ENCODE measurements at places on chromosomes 12 and 14.

- H3K27me3 ChIP-seq, result no peaks in the 10 kb centered on the region
- DNase-seq, result no peak
- no peak overlapping the region for H3K27ac ChIP-seq
- no peaks in the 10 kb centered on the region for H3K4me1 ChIP-seq
- H3K4me3 ChIP-seq, result no peak overlapping the region
These were observed 249.9 kb downstream of the AEBP2 start for GRCh38 chr12:19689226-19689625.

GRCh38 chr12:50699940-50700339 is 64.0 kb upstream of the ATF1 start:
- no peak for DNase-seq
- H3K4me3 ChIP-seq, result no peak overlapping the region
- no peak overlapping the region for H3K27ac ChIP-seq

- H3K36me3 ChIP-seq, result peaks cover 12% of the 10 kb centered on the region
- H3K27me3 ChIP-seq, result no peaks in the 10 kb centered on the region
- no peak overlapping the region for H3K27ac ChIP-seq
- H3K4me1 ChIP-seq, result peaks cover 43% of the 10 kb centered on the region
These were observed 45.3 kb upstream of the MTERF2 start for GRCh38 chr12:107032266-107032665.

GRCh38 chr12:64911912-64912311 is 87.5 kb downstream of the TBC1D30 start:
- H3K27ac ChIP-seq, result no peak overlapping the region
- no peaks in the 10 kb centered on the region for H3K36me3 ChIP-seq
- no peak overlapping the region for H3K4me3 ChIP-seq

DNA sequence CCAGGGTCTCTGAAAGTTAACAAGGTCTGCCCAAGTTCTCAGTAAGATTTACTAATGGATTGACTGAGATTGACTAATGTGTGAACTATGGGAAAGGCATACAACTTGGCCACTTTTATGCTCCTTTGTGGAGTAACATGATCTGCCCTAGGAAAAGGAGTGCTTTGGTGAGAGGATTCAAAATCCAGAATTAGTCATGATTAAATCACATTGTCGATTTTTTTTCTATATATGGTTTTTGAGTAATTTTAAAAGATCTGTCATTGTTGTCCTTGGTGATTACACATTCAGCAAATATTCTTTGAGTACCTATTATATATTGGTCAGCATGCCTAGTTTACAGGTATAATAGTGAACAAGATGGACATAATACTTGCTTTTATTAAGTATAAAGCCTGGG is 147.7 kb upstream of the SYT10 start:
- H3K27ac ChIP-seq, result no peak overlapping the region
- no peaks in the 10 kb centered on the region for H3K36me3 ChIP-seq

GRCh38 chr12:121144416-121144914 is 11.8 kb downstream of the P2RX7 start:
- H3K27ac ChIP-seq, result peak overlapping the region; percentile 72
- peak; percentile 33 for DNase-seq
- no peaks in the 10 kb centered on the region for H3K27me3 ChIP-seq

- H3K4me1 ChIP-seq, result no peaks in the 10 kb centered on the region
- no peak for DNase-seq
- no peak overlapping the region for H3K4me3 ChIP-seq
- H3K27ac ChIP-seq, result no peak overlapping the region
- no peaks in the 10 kb centered on the region for H3K27me3 ChIP-seq
These were observed 200.4 kb upstream of the SYT10 start for GRCh38 chr12:33639975-33640374.

DNA sequence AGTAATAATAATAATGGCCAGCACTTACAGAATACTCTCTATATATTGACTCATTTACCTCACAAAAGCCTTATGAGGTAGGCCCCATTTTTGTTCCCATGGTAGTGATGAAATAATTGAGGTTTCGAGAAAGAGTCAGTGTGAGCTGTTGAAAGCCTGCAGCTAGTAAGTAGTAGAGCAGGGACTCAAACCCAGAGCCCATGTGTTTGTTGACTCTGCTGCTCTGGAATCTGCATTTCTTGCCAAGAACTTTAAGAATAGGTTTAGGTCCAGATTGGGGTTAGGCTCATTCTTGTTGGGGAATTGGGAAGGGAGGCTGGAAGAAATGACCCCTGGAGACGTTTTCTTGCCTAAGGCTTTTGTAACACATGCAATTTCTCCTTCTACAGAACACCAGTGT is 27.9 kb downstream of the DYRK4 start:
- DNase-seq, result no peak
- H3K27ac ChIP-seq, result no peak overlapping the region
- H3K4me1 ChIP-seq, result no peaks in the 10 kb centered on the region
- H3K4me3 ChIP-seq, result no peak overlapping the region
- H3K36me3 ChIP-seq, result no peaks in the 10 kb centered on the region

GRCh38 chr12:107330831-107331431 is 237.6 kb upstream of the CRY1 start:
- peaks cover 2% of the 10 kb centered on the region for H3K27me3 ChIP-seq
- H3K36me3 ChIP-seq, result peaks cover 6% of the 10 kb centered on the region
- H3K27ac ChIP-seq, result no peak overlapping the region
- H3K4me1 ChIP-seq, result peaks cover 74% of the 10 kb centered on the region

DNA sequence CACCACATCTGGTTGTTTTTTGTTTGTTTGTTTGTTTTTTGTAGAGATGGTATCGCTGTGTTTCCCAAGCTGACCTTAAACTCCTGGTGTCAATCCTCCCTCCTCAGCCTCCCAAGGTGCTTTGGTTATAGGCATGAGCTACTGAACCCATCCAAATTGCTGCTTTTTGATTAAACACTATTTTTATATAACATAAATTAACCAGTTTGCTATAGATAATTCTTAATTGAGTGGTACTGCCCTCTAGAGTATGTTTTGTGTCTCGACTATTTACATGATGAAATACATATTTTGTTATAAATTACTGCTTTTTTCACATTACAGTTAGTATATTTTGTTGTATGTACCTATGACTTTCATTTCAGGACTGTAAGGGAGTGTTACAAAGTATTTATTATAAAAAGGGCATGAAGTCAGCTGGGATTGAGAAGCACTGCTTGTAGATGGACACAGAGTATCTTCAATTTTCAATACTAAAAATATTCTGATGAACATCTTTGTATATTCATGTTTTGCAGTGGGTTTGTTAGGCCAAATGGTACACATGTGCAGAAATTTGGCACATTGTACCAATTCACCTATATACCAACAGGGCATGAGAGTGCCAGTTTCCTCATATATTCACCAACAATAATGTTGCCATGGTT is 14.9 kb upstream of the SCAF11 start:
- H3K36me3 ChIP-seq, result no peaks in the 10 kb centered on the region
- no peak overlapping the region for H3K4me3 ChIP-seq
- no peaks in the 10 kb centered on the region for H3K4me1 ChIP-seq
- no peak overlapping the region for H3K27ac ChIP-seq
